ENCODE measurements at places on chromosomes 11 and 22. TPM values are rescaled to one million over a fixed set of nuclear protein-coding genes. Genes with fewer than 3 reads are reported as not detected.

The PLAAT5 gene
- total RNA-seq, result 15.8 TPM

GRCh38 chr11:72228229-72228843 lies 3.8 kb downstream of the INPPL1 start:
- DNase-seq, result no peak

- no peak for DNase-seq
Measured at GRCh38 chr11:33932721-33933120, 40.8 kb upstream of the LMO2 start.

DNA sequence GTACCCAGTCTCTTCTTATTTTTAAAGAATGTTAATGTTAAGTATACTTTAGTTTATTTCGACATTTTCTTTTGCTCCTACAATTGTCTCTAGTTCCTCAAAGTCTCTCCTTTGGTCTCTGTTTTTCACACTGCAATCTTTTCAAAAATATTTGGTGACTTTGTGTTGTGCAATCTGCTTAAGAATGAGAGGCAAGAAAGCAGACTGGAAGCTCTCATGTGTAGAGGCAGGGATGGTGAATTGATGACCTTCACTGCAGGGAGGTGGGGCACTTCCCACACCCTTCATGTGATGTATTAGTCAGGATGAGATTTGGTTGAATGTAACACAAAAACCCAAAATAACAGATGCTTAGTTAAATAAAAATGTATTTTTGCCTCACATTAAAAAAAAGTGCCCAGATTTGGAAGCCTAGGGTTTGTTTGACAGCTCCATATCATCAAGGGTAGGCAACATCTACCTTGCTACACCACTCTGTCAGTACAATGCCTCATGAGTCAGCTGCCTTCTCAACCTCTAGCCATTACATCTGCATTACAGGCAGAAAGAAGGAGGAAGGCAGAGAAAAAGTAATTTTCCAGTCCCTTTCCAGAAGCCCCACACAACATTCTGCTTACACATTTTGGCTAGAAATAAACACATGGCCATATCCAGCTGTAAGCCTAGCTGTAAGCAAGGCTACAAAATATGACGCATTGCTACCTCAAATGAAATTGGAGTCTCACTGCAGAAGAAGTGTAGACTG lies 3.8 kb upstream of the MMP27 start:
- no peak for DNase-seq

DNA sequence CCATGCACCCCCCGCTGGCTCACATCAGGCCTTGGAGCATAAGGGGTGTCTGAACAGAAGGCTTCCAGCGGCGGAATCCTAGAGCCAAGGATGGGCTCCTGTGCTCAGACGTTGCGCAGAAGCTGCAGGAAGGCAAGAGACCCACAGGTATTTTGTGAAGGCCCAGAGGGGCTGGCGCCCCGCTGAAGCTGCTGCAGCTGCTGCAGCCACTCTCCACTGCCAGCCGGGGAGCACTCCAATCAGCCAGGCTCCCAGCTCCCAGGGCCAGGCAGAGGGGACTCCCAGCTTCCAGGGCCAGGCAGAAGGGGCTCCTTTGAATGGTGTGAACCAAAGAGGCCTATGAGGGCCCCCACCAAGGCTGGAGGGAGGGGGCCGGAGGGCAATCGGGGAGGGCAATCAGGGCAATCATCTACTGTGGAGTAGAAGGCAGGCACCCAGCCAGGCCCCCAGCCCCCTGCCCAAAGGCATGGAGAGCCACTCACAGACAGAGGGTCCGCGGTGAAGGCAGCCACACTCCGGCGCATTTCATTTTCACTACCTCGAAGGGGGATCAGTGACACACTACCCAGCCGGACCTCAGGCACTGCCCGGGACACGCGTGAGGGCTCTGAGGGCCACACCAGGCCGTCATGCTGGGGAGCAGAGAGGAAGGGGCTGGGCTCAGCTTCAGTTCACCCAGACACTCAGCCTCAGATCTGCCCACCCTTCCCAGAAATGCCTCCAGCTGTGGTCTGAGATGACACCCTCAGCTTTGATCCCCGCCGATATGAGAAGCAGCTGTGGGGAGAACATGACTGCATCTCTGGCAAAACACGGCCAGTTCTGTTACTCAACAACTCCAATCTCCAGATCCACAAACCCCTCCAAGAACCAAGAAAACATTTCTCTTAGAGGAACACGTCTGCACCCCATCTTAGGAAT lies 11.6 kb upstream of the PDE2A start:
- DNase-seq, result peak; percentile 56

The PNPLA5 gene
- not detected for total RNA-seq

GRCh38 chr11:99505316-99505715 lies 484.6 kb downstream of the CNTN5 start:
- DNase-seq, result no peak

GRCh38 chr22:40567106-40567505 lies 69.4 kb downstream of the MRTFA start:
- DNase-seq, result no peak

The OR52K1 gene
- not detected for total RNA-seq

The PLAAT4 gene
- 11.3 TPM for total RNA-seq

The ESAM gene
- 67.2 TPM for total RNA-seq

The OSBP2 gene
- 11.6 TPM for total RNA-seq

The FGF19 gene
- not detected for total RNA-seq

DNA sequence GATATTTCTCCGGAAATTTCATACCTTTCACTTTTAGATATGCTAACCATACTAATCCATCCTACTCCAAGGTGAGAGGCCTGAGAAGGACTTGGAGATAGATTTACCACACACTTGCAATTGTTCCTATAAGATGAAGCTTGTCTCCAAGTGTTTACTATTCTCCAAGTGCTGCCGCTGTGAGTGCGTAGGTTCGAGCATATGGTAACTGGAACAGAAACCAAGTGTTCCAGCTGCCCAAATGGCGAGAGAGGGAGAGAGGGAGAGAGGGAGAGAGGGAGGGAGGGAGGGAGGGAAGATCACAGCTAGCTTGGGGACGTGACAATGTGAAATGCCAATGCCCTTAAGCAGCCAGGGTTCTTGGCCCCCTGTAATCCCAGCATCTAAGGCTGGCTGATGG lies 21.5 kb downstream of the ASCC2 start:
- DNase-seq, result no peak

GRCh38 chr22:48431014-48431413 lies 1396.7 kb downstream of the BRD1 start:
- no peak for DNase-seq

The CCDC188 gene
- total RNA-seq, result 0.44 TPM

GRCh38 chr11:20873054-20873453 lies 203.7 kb downstream of the NELL1 start:
- DNase-seq, result no peak

The TNNI2 gene
- total RNA-seq, result 0.52 TPM

DNA sequence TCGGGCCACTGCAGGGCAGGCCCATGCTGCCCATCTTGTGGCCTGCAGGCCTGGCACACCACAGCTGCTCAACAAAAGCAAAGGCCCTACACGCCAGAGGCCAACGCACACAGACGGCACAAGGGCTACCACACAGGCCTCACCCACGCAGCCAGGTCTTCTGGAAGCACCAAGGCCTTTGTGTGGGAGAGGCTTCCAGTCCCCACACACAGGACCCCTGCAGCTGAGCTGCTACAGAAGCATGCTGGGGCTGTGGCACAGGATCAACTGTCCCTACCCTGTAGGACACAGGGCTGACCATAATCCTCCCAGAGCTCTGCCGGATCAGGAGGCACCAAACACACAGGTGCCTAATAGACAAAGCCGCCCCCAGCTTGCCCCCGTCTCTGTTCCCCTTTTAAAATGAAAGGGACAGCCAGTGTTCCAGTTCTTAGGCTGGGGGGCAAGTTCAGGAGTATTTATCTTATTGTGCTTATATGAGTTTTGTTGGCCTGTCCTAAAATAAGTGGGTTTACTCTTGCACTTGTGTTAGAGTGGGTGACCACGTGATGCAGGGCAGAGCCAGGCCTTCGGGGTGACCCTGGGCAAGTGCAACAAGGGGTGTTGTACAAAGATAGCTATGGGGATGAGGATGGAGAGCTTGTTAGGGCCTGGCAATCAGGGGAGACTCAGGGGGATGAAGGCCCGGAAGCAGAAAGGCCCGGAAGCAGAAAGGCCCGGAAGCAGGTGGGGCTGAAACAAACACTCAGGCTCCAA lies 5.4 kb downstream of the TTLL12 start:
- DNase-seq, result no peak

GRCh38 chr22:22075382-22076163 lies 93.0 kb upstream of the TOP3B start:
- DNase-seq, result no peak

GRCh38 chr11:47415091-47415854 lies 6.9 kb downstream of the SLC39A13 start:
- DNase-seq, result no peak

DNA sequence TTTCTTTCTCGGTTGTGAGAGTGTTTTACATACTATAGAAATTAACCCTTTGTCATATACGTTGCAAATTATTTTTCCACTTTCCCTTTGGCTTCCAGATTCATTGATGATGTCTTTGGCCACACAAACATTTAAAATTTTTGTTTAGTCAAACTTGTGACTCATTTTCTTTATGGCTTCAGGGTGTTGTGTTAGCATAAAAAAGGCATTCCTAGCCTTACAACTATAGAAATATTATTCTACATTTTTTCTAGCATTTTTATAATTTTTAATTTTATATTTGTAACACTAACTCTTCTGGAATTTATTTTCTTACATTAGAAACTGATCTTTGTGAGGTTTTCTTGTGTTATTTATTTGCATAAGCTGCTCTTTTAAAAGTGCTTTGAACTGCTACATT lies 12.1 kb downstream of the GRIA4 start:
- DNase-seq, result no peak

The WNT11 gene
- total RNA-seq, result 3.4 TPM

DNA sequence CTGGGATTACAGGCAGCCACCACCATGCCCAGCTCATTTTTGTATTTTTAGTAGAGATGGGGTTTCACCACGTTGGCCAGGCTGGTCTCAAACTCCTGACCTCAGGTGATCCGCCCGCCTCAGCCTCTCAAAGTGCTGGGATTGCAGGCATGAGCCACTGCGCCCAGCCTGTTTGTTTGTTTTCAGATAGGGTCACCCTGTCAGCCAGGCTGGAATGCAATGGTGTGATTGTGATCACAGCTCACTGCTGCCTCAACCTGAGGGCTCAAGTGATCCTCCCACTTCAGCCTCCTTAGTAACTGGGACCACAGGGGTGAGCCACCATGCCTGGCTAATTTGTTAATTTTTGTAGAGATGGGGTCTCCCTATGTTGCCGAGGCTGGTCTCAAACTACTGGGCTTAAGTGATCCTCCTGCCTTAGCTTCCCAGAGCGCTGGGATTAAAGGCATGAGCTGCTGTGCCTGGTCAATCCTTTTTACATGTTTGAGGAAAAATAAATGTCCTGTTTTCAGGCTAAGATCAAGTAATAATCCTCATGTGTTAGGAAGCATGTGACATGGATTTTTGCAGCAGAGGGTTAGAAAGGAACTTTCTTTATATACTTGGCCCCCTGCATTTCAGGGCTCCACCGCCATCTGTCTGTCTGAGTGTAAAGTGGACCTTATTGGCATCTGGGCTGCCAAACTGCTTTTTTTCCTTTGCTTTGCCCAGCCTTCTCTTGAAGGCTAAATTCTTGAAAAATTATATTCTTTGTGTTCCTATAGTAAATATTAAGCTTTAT lies 4.8 kb upstream of the SLC3A2 start:
- DNase-seq, result no peak

DNA sequence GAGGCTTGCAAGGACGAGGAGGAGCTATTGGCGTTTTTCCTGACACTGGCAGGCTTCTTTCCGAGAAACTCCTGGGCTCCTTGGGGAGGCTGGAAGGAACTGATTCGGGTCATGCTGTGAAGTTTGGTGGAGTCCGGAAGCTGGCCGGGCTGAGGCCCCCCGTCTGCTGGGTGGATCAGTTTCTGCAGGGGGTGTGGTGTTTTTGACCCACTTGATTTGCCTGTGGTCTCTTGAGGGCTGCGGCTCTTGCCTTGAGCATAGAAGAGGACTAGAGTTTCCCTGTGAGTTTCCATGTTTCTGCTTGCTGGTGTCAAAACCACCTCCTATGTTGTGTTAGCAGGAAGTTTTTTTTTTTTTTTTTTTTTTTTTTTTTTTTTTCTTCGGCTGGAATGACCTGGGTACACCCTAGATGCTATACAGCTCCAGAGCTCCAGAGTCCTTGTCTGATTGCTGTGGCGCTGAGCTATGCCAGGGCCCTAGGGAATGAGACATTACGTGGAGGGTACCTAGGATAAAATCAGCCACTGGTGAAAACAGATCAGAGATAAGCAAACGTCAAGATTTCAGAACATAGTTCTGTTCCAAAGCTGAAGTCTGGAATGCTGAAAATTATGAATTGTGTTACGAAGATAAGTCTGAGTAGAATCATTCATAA lies 728 bp downstream of the TBC1D22A start:
- DNase-seq, result no peak

The UBQLNL gene
- total RNA-seq, result 0.12 TPM

DNA sequence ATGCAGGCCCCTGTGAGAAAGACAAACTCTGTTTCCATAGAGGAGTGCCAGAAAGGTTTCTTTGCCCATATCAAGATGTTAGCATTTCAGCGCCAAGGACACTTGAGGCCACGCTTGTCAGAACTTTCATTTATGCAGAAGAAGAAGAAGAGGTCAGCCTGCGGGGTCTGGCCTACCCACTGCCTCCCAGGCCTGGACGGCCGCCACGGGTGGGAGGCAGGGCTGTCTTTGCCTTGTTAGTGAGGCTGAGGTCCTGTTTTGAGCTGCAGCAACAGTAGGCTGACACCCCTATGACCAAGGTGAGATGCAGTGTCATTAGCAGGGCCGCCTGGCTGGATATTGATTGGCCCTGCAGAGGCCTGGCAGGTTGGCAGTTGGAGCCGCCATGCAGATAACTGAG lies 183.9 kb downstream of the GRIK4 start:
- DNase-seq, result no peak

The SEC14L6 gene
- total RNA-seq, result 0.08 TPM

- peak; percentile 79 for DNase-seq
Measured at GRCh38 chr22:25488244-25489020, 76.0 kb upstream of the GRK3 start.

The VSIG2 gene
- 0.88 TPM for total RNA-seq

DNA sequence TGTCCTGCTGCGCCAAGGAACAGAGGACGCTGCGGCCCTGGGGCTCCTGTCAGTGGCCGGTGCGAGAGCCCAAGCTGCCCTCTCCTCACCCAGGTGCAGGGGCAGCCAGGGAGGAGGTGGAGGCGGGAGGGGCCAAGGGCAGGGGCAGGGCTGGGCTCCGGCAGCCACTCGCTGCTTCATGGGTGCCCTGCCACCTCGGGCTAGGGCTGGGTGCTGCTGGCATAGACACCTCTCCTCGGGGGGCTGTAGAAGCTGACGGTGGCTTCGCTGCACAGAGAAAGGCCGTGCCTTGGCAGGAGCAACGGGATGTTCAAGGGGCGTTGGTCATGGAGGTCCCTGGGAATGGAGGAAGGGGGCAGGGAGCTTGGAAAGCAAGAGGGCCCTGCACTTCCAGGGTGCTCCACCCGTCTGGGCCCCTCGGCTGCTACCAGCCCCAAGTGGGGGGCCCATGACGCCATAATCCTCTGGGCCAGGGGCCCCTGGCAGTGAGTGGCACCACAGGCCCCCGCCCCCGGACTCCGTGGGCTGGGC lies 1.6 kb upstream of the TBX1 start:
- DNase-seq, result no peak

GRCh38 chr22:46147471-46148267 lies 2.7 kb upstream of the PPARA start:
- no peak for DNase-seq

The PGM2L1 gene
- total RNA-seq, result 3.1 TPM

The RIC3 gene
- 12.5 TPM for total RNA-seq

The SLC5A1 gene
- total RNA-seq, result 60.5 TPM

Measured in left cardiac atrium (tissue), 4 donors.